Esophagus squamous epithelium (tissue), 5 donors: ENCODE measurements at places on chromosomes 1 and 21.

DNA sequence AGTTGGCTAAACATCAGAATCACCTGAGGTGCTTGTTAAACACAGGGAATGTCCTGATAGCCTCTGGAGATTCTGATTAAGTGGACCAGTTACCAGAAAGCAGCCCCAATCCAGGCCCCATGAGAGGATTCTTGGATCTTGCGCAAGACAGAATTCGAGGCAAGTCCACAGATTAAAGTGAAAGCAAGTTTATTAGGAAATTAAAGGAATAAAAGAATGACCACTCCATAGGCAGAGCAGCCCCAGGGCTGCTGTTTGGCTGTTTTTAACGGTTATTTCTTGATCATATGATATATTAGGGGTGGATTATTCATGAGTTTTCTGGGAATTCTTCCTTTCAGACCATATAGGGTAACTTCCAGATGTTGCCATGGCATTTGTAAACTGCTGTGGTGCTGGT lies 176.2 kb downstream of the ROR1 start:
- DNase-seq: no peak

DNA sequence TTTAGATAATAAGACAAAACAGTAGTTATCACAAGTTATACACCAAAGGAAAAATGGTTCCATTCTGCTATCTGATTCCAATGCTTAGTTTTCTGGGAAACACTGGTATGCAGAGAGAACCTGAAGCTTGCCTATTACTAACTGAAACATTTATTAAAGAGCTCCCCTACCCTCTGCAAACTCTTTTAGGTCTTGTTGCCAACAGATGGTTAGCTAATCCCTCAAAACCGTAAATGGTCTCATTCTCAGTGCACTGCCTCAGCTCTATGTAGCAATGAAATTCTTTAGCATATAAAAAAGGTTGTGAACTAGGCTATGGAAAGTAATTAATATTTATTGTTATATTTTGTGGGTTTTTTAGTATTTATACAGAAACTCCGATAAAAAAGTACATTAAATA lies 20.4 kb downstream of the C21orf91 start:
- no peak for DNase-seq

DNA sequence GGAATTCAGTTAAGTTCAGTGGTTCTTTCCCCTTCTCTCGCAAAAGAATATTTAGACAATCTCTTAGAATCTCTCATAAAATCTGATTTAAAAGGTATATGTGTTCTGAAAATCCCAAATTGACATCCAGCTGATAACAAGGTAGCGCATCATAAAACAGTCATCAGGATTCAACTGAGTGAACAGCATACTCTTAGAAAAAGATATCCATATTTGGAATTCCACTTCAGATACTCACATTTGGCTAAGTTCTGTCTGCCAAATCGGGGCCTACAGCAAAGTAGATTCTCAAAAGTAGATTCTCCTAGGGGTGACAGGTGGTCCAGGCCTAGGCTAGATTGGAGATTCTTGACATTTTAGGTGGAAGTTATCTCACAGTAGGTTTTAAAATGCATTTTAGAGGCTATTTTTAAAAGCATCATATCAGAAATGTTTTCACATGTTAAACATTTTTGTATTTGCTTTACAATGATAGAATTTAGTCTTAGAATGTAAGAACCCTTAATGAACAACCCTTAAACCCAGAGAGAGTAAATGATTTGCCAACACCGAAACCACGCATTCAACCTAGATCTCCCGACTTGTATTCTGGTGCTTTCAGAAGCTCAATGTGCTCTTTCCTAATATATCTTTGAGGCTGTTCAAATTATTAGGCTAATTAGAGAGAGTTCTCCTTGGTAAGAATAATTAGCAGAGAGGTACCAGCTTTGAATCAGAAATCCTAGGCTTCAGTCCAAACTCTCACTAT lies 318.9 kb downstream of the LMO4 start:
- no peak for DNase-seq

GRCh38 chr1:46070164-46070814 lies 62.1 kb downstream of the PIK3R3 start:
- DNase-seq: no peak

DNA sequence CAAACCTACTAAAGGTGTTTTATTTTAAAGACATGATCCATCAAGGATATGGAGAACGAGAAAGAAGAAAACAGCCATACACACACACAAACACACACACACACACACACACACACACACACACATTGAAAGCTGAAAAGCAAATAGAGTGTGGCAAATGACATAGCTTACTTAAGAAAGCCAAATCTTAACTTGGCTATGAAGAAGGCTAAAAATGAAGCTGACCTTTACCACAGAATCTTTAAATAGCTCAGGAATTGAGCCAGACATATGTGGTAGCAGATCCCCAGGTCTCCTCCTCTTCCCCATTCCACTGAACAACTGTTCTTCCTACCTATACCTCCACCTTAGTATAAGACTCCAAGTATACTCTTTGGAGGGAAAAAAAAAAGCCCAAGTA lies 185.6 kb downstream of the CLEC20A start:
- no peak for DNase-seq

DNA sequence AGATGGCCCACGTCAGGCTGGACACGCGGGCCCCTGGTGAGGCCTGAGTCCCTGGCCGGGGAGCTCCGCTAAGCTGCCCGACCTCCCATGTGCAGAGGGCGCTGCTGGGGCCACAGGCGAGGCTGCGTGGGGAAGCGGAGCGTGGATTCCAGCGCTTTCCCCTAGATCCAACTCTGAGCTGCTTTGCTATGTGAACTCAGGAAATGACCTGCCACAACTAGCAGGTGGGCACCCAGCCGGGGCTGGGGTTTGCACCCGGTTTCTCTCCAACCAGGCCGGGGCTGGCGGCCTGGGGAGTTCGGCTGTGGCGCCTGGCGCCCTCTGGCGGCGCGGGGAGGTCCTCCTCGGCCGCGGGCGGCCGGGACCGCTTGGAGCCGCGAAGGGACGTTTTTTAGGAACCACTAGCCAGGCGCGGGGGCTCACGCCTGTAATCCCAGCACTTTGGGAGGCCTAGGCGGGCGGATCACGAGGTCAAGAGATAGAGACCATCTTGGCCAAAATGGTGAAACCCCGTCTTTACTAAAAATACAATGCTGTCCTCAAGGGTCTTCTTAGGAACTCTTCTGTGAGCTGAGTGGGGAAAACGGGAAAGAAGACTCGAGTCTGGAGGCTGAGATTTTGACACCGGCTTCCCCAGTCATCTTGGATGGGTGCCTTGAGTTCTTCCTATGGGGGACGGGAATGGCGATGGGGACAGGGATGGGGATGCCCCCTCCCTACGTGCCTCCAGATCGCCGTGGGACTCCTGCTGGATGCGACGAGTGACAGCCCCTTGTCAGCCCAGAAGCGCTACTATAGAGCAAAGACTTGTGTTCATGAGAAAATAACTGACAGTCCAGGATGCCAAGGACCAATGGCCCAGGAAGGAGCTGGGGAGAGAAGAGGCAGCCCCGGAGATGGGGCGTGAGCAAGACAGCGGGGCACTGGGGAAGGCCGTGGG lies 12.6 kb downstream of the PYCR2 start:
- DNase-seq: no peak

DNA sequence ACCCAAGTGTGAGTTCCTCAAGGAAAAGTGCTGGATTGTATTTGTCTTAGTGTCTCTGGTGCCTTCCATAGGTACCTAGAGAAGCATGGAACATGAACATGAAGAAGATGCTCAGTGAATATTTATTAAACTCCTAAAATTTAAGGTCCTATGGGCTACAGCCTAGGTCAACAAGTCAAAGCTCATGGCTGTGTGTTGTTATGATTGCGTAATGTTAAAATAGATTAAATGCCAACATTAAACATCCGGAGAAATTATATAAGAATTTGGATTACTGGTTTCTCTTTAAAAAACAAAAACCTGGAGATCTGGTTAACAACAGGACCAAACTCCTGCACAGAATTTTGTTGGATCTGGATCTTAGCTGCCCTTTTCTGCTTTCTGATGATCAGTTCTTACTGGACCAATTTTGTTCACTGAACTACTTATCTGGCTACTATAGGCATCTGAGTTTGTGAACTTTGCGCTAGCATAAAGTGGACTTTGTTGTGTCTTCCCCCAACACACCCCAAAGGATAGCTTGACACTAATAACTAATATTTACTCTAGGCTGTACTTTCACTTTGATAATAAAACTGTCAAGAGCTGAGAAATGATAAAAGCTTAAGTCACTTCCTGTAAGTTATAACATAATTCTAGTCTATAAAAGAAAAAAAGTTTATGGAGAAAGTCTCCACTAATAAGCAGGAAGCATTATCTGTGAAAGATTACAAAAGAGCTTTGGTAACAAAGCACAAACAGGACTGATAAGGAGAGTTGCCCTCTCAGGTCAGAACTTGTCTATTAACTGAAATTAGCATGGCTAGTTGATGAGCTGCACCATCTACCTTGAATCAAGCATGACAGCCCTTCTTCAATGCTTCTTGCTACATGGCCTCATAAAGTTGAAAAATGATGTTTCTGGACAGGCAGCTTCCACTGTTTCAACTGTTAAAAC lies 20.7 kb downstream of the F5 start:
- DNase-seq: no peak

DNA sequence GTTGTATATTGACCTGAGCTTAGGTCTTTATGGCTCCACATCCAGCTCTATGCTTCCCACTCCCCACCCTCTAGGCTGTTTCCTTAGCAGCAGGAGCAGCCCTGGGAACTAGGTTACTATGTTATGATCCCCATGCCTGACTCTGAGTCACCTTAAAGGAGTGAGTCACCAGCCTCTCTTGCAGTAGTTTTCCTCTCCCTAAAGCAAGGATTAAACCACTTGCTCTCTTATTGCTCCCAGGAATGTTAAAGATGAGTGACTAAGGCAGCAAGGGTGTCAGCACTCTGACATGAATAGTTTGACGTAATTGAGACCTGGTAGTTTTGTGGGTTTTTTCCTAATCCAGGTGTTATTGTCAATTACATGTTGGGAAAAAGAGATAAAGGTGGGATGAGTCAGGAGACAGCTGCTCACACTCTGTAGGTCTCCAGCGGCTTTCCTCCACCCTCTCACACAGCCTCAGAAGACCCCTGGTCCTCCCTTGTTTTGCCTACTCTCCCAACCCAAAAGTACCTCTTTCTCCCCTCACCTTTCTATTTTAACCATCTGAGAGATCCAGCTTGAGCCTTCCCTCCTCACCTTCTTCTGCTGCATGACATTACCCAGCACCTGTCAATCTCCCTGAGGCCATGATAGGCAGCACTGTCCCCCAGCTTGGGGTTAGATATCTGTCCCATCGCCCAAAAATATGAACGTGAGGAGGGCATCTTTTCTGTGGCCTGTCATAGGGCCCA lies 369.1 kb upstream of the VAMP3 start:
- DNase-seq: no peak

DNA sequence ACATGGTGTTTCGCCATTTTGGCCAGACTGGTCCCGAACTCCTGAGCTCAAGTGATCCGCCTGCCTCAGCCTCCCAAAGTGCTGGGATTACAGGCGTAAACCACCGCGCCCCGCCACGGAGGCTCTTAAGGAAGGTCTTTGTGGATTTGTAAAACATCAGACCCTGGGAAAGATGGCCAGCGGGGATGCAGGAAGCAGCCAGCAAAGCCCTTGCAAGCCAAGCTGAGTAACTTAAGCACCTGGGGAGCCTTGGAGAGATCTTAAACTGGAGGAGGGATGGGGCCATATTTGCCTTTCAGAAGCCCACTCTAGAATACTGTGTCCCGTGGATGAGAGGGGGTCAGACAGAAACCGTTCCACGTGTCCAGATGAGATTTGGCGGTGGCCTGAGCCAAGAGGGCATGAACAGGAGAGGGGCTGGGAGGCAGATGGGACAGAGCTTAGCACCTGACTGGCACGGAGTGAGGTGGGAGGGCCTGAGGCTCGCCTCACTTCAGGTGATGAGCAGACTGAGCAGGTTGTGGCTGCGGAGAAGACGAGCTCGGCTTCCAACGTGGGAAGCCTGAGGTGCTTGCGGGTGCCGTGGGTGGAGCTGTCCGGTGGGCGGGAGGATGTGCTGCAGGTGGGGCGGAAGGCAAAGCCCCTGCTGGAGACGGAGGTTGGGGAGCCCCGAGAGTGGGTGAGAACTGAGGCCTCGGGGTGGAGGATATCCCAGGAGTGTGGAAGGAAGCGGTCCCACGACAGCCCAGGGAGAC lies 11.7 kb downstream of the C1orf216 start:
- DNase-seq: no peak

DNA sequence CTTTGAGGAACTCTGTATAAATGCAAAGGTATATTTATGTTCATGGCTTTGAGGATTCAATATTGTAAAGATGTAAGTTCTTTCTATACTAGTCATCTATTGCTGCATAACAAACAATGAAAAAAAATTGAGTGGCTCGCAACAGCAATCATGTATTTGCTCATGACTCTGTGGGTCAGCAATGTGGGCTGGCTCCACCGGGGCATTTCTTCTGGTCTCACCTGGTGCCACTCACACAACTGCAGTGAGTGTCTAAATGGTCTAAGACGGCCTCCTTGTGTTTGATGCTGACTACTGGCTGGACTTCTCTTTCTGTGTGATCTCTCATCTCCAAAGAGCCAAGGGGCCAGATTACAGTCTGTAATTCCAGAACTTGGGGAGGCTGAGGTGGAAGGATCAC lies 45.1 kb upstream of the EXO1 start:
- no peak for DNase-seq

DNA sequence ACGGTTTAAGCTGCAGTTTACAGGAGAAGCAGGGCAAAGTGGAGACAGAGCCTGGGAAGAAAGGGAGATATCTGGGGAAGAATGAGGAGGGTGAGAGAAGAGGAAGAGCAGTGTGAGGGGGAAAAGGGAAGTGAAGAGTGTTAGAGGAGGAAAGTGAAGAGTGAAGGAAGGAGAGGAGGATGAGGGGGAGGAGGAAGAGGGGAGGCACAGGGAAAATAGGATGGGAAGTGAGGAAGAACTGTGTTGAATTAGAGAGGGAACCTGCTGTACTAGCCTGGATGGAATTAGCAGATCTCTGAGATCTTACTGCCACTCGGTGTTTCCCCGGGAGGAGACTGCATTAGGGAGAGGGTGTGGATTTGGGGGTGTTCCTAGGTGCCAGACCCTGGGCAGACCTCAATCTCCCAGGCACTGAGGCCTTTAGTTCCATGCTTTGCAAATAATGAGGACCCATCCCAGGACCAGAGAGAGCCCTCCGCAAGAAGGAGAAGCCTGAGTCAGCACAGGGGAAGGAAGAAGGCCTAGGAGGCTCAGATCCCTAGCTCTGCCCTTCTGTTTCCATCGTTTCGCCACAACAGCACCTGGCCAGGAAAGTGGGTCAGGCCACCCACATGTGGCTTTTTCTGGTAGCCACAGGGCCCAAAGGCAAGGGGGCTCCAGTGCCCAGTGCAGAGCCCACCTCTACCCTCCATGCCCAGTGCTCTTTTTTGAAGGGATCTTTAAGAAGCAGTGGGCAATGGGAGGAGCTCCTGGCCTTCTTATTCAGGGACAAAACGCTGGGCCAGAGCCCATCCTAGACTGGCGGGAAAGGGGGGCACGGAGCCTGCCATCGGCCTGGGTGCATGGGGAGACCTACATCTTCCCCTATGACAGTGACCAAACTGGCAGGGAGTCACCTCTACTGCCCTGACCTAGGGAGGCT lies 2.0 kb downstream of the LRRN2 start:
- no peak for DNase-seq
